ENCODE measurements at places on chromosomes 6 and 20. TPM values are rescaled to one million over a fixed set of nuclear protein-coding genes. Genes with fewer than 3 reads are reported as not detected.
A peak's percentile ranks its signal among the peaks of the same experiment; 100 is the strongest.

DNA sequence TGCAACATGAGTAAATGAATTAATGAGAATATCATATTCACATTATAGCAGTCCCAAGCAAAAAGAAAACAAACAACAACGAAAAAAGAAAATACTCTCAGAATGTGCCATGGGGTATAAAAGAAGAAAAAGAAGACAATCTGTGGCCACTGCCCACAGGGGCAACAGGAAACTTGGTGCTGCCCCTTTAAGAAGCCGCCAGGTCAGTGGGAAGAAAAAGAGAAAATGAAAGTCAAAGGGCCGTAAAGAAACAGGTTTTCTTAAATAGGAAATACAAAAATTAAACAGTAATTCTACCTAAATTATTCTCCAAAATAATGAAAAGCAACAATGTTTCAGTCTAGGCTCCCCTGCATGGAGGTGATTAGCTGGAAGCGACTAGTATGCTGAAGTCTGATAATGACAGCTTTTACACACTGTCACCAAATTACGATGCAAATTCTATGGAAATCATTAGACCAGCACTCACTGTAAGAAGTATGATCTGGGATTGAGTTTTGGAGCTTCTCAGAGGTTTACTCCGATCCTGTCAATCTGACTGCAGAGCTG, 23.6 kb downstream of the GMDS start:
- no peak for DNase-seq

The PIGT gene
- total RNA-seq: 165 TPM

The GPR31 gene
- not detected for total RNA-seq

DNA sequence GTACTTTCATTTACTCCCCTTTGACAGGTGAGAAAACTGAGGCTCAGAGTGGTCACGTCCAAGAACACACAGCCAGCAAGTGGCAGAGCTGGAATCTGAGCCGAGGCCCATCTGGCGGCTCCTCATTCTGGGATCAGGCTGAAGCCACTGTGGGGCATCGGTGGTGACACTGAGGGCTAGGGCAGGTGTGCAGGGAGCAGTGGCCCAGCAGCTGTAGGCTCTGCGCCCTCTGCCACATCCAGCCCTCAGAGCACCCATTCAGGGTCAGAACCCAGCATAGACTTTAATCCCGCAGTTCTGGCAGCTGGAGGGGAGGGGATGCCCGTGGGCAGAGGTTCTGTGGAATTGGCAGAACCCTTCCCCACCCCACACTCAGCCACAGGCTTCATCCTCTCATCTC, 210.3 kb downstream of the PREX1 start:
- DNase-seq: no peak

The GPX5 gene
- total RNA-seq: not detected

GRCh38 chr20:39607141-39607540, 645.0 kb downstream of the DHX35 start:
- no peak for DNase-seq

GRCh38 chr20:48759631-48760245, 68.1 kb downstream of the PREX1 start:
- DNase-seq: no peak

The ECHDC1 gene
- 24.4 TPM for total RNA-seq

GRCh38 chr6:52524918-52525317, 51.9 kb downstream of the TRAM2 start:
- no peak for DNase-seq

GRCh38 chr6:6701864-6702263, 113.3 kb downstream of the LY86 start:
- DNase-seq: peak; percentile 57

The BEND3 gene
- 9.3 TPM for total RNA-seq

DNA sequence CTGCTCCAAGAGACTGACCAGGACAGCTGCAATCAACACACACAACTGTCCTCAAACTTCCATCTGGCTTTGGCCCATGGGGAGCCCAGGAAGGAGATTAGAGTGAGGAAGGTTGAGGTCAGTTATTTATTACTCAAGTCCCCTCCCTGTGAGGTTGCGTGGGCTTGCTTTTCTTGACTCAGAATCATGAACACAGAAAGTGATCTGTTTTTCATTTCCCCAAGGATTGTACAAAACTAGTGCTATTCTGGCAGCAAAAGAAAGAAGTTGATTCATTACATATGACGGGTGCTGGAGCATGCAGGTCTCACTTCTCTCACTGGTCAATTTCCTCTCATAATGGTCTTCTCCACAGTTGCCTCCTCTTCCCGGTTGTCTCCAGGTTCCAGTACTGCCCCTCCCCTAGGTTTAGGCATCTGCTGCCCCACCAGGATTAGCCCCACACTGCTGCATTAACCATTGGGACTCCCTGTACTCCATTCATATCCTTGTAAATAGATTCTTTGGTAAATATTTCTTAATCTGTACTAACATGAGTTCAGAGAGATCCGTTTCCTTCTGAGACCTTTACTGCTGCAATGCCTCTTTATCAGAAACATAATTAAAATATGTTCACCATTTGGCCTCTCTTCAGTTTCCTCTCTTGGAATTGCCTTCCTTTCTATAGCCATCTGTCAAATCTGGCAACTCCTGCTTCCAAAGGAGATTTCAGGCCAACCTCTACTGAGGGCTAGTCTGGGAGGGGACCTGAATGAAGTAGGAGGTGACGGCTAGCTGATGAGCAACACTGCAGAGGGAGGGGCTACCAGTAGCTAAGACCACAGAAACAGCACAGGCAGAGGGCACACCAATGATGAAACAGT, 888.8 kb downstream of the QKI start:
- DNase-seq: no peak

DNA sequence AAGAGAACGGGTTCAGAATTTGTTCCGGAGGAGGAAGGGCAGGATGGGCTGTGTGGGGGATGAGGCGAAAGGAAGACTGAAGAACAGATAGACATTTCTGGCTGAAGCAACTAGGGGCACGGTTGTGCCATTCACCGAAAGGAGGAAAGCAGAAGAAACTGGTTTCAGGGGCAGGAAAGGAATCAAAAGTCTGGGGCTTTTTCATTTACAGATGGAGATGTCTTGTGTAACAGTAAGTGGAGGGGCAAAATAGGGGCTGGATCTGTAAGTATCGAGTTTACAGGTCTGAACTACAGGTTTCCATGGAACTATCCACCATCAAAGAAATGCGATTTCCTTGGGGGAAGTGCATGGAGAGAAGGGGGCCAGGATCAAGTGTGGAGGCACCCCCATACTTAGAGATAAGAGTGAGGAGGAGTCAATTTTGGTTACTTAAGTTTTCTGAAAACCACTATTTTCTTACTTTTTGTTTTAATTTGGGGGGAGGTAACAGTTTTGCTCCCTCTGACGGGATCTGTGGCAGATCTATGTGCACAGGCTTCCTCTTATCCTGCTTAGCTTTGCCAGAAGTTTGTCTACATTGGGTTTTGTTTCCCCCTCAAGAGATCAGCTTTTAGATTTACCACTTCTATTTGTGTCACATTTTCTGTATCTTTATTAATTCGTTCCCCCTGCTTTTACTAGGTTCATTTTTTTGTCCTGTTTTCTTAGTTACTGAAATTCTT, 120.1 kb downstream of the SLC23A2 start:
- DNase-seq: no peak

DNA sequence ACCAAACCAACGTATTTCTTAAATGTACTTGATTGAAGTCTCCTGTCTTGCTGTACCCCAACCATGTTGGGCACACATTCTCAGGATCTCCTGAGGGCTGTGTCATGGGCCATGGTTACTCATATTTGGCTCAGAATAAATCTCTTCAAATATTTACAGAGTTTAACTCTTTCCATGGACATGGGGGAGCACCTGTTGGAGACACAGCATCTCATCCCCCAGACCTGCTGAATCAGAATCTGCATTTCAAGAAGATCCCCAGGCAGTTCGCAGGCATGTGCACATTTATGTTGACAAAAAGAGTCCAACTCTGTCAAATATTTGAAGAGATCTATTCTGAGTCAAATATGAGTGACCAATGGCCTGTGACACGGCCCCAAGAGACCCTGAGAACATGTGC, 24.5 kb downstream of the PIGT start:
- no peak for DNase-seq

- DNase-seq: no peak
Measured at GRCh38 chr20:2748551-2749342, 51.7 kb downstream of the CPXM1 start.

GRCh38 chr6:53322188-53323029, 26.3 kb downstream of the ELOVL5 start:
- no peak for DNase-seq

- no peak for DNase-seq
Measured at GRCh38 chr20:34388000-34388399, 24.9 kb downstream of the ITCH start.

DNA sequence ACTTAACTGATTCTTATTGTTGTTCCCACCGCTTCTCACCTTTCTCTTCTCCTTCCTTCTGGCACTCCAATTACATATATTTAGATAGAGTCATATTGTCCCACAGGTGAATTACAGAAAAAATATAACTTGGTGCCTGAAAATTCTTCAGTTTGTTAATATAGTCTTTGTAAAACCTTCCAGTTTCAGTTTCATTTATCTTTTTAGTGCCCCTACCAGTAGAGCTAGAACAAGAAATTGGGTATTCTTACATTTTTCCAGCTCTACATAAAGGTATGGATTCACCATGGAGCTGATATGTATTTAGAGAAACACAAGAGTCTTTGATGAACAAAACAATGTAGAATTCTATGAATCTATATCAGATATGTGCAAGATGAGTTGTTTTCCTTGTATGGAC, 10.7 kb downstream of the MANEA start:
- DNase-seq: no peak

The HSPA12B gene
- not detected for total RNA-seq

The ELOVL4 gene
- not detected for total RNA-seq

DNA sequence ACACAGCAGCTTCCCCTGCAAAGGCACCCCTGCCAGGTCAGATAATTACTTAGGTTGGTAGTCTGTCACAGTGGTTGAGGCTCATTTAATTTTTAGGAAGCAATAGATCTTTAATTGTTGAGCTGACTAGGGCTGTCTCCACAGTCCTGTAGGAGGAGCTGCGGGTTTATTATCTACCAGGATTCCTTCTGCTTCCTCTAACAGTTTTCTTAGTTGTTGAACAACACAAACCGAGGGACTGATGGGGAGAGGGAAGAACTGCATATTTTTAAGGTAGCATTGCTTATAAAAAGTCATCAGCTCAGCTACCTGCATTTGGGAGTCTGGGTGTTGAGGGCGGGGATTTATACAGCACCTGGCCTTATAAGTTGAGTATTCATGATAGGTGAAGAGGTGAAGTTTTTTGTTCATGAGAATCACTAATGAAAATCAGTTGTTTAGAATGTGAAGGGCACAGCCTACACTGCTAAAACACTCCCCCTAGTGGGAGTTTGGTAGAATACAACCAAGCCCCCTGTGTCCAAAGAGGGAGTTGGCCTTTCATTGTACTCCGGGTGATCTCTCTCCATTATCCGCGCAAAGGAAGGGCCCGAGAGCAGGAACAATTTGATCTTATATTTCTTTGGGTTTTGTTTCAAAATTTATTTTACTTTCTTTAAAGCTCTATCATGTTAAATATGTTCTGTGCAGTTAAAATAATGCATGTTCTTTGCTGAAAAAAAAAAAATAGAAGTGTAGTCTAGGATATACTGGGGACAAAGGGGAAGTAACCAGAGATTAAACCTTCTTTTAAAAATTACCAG, 69.6 kb downstream of the SSR1 start:
- DNase-seq: peak; percentile 78

- no peak for DNase-seq
Measured at GRCh38 chr6:81791756-81792155, 39.3 kb upstream of the TENT5A start.

The PI3 gene
- 2.0 TPM for total RNA-seq

The TBC1D32 gene
- 1.3 TPM for total RNA-seq

DNA sequence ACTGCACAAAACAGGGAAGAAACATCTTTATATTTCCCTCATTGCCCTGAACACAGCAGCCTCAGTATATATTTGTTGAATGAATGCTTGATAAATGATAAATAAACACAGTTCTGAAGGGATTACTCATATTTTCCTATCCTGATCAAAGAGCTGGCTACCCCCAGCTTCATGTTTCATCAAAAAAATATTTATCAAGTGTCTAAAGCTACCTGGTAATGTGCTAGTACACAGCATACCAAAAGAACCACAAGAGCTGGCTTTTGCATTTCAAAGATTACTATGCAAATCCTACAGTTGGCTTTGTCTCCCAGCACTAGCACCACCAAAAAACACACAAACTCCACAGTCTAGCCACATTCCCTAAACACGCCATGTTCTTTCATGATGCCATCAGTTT, 130.0 kb downstream of the BTBD9 start:
- DNase-seq: no peak

DNA sequence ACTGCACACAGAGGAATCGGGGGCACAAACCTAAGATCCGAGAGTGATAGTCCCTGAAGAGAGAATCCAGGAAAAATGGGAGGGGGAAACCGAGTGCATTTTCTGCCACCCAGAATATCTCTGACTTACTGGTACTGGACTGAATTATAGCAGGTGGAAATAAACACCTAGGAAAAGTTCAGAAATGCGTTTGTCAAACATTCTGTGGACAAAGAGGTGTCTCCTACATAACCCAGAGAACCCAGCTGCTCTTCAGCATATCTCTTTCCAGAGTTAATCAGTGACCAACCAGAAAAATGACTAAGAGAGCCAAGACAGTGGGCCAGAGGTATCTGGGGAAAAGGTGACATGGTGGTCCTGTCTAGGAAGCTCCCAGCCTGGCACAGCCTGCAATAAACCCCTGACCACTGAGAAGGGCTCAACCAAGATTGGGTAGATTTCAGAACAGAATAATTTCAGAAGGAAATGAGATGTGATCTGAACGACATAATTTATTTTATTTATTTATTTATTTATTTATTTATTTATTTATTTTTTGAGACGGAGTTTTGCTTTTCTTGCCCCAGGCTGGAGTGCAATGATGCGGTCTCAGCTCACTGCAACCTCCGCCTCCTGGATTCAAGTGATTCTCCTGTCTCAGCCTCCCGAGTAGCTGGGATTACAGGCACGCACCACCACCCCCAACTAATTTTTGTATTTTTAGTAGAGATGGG, 6.0 kb upstream of the VNN1 start:
- DNase-seq: no peak

The STXBP5 gene
- total RNA-seq: 15.1 TPM

DNA sequence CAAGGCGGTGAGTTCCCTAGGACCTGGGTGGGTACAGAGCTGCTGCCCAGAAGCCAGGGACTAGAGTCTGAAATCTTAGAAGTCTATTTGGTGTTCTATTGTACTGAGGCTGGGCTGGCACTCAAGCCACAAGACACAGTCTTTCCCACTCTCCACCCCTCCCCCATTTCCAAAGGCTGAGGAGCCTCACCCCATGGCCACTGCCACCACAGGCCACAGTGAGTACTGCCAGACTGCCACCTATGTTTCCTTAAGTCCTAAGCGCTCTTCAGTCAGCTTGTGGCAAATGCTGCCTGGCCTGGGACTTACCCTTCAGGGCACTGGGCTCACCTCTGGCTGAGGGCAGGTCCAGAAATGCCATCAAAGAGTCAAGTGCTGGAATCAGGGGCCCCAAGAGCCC, 469.3 kb downstream of the HAO1 start:
- no peak for DNase-seq

The CFB gene
- total RNA-seq: 2.6 TPM

Measured in HT-29 (cell line).